ENCODE measurements at places on chromosomes 1 and 21.
A peak's percentile ranks its signal among the peaks of the same experiment; 100 is the strongest.

DNA sequence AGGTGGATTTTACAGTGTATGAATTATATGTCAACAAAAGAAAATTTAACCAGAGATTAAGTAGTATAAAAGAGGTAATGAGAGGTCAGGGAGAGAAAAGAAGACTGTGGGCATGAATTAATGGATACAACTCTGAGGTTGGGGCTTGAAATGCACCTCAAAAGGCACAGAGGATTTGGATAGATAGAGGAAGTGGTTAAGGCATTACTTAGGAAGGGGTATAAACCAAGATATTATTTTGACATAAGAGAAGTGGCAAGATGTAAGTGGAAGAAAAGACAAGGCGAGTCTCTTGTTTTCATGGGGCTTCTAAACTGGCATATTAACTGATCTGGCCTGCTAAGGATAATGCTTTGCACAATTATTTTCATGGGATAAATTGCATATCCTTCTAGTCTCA lies 34.1 kb downstream of the RAP1A start:
- no peak for DNase-seq

DNA sequence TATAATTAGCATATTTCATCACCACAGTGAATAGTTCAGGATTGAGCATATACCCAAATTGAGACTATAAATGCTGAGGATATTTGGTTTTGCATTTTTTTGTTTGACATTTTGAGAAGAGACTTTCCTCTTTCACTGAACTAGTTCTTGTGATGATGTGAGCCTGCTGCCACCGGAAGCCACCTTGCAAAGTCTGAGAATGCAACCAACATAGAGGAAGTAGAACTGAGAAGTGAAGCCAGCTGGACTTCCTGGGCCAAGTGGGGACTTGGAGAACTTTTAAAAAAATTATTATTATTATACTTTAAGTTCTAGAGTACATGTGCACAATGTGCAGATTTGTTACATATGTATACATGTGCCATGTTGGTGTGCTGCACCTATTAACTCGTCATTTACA lies 102.3 kb downstream of the RPE65 start:
- DNase-seq = no peak

DNA sequence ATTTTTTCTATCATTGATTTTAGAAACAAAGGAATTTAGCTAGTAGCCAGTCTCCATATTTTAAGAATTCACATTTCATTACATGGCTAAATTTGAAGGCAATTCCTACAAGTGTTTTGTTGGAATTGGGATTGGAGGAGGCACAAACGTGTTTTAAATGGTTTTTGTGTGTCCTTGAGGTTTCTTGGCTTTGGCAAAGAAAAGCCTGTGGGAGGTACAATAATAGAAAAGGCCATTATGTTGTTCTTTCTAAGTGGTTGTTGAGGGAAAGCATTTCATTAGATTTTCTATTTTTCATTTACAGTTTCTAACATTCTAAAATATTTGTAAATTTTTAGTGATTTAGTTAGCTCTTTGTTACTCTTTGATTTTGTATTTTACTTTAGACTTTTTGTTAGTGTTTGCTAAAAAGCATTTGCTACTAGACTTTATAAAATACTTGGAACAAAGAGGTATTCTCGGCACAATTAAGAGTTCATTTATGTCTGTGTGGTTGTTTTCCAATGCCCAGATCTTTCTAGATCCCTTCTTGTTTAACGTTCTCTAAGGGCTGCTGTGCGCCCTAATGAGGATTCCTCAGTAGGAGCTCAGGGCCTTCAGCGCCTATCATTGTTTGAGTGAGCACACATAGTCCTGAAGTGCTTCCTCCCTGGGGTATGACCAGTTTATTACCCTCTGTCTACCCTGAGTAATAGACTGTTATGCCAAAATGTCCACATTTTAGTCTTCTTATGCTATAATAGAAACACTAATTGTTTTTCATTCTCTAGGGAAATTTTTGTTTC lies 70.0 kb upstream of the KIAA1614 start:
- DNase-seq = no peak

- DNase-seq = no peak
Measured at GRCh38 chr1:40706626-40707025, 15.1 kb downstream of the NFYC start.

DNA sequence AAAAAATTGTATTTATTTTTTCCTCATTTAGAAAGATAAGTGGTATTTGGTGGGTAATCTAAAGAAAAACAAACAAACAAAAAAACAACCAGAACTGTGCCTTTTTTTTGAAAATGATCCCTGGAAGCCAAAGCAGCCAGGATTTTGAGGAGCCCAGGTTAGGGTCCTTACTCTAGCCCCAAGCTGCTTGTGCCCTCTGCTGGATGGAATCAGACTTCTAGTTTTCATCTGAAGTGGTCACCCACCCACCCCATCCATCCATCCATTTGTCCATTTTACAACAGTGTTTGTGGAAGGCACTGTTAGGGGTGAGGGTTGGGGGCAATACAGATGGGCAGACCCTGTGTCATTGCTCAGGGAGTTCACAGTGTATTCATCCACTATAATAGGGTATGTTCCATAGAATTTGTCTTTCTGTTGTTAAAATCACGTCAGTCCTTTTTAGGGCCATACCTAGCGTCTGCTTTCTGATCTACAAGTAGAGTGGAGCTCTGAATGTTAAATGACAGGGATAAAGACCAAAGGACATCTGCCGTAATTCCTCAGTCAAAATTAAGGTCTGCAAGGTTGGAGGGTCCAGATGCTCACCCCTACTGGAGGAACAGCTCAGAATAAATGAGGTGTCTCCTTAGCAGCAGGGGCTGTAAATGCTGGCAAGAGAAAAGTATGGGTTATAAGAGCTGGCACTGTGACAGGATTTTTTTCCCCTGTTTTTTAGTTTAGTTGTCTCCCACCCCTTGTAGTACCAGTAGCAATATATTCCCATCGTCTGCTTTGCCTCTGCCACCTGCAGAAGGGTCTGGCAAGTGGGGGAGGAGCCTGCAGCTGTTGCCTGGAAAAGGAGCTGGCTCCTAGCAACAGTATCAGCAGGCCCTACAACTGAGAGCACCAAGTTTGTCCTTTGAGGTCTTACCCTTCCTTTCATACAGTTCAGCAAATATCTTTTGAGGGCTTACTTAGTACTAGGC lies 3.2 kb downstream of the LRRC42 start:
- DNase-seq = no peak

GRCh38 chr1:26998429-26999300 lies 5.2 kb downstream of the TRNP1 start:
- no peak for DNase-seq

GRCh38 chr1:2564815-2565374 lies 8.7 kb downstream of the TNFRSF14 start:
- no peak for DNase-seq

DNA sequence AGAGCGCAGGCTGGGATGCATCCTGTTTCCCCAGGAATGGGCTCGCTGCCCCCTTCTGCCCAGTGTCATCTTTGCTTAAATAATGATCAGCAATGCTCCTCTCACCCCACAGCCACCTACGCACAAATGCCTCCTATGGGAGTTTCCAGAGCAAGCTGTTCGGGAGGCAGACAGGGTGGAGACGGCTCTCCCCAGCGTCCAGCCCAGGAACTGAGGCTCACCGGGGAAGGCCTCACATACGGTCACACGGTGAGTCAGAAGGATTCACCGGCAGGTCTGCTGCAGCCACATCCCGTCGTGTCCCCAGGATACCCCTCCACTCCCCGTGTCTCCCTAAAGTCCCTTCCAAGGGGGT lies 40.3 kb upstream of the RUNX3 start:
- no peak for DNase-seq

- peak; percentile 49 for DNase-seq
Measured at GRCh38 chr21:15121655-15122120, 56.9 kb upstream of the NRIP1 start.

GRCh38 chr1:217078078-217078690 lies 355.0 kb upstream of the ESRRG start:
- DNase-seq = peak; percentile 38
